ENCODE measurements at places on chromosomes 11 and 22.

- no peak for DNase-seq
These were observed 13.2 kb upstream of the C1QTNF4 start for GRCh38 chr11:47607380-47607779.

- DNase-seq = no peak
These were observed 136.7 kb upstream of the SESN3 start for GRCh38 chr11:95367726-95368125.

GRCh38 chr11:119910051-119910450 lies 181.1 kb upstream of the NECTIN1 start:
- DNase-seq = no peak

DNA sequence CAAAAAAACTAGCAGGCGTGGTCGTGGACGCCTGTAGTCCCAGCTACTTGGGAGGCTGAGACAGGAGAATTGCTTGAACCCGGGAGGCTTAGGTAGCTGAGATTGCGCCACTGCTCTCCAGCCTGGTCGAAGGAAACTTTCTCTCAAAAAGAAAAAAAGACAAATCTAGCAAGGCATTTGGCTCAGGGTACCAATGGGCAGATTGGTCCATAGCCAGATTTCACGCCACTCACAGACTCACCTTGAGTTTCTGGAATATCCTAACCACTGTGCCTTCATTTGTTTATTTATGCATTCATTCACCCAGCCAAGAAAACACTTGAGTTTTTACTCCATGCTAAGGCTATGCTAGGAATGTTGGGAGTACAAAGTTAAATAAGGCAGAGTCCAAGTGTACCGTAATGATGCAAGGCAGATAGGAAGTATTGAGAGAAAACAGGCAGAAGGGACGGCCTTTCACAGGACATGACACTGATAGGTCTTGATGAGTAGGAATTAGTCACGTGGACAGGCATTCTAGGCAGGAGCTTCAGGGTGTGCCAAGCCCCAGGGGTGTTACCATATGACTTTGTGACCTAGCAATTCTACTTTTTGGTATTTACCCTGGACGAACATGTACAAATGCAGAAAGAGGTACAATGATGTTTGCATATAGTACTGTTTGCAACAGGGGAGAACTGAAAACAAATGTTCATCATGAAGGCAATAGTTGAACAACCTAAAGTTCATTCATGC lies 3.0 kb upstream of the PACSIN3 start:
- no peak for DNase-seq

DNA sequence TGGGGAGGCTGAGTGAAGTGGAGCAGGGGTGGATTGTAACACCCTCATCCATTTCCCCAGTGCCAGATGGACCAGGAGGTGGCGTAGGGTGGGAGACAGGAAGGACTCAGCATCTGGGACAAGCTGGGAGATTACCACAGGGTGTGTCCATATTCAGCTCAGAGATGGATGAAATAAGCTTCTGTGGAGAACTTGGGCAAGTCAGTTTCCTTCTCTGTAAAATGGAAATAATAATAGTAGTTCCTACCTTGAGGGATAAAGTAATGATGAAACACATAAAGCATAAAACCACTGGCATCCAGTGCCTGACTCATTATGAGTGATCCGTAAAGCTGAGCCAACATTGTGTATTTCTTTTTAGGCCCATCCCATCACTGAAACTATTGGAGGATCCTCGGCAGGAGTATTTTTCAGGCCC lies 607 bp upstream of the ROBO4 start:
- DNase-seq = no peak

DNA sequence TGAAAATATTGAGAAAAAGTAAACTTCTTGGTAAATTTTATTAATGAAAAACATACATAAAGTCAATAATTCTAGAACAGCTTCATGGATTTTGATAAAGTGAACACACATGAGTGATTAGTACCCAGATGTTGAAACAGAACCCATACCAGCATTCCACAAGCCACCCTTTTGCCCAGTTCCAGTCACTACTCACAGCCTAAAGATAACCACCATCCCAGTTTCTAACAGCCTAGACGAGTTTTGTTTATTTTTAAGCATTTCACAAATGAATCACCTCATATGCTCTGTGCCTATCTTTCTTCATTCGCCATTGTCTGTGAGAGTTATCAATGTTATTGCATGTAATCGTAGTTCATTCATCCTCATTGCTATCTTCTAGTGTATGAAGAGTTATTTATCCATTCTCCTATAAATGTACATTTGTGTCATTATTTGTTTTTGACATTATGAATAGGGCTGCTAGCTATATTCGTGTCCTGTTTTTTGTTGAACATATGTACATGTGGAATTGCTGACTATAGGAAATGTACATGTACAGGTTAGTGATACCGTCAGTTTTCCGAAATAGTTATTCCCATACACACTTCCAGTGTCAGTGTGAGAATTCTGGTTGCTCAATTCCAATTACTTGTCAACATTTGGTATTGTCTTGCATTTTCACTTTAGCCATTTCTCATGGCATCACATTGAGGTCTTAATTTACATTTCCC lies 44.5 kb upstream of the TEAD1 start:
- no peak for DNase-seq

Measured in activated T-cell treated with anti-CD3 and anti-CD28 coated beads for 48 hours (primary cell).